Uterus (tissue), 4 donors: ENCODE measurements at places on chromosomes 3 and 15. TPM values are rescaled to one million over a fixed set of nuclear protein-coding genes. Genes with fewer than 3 reads are reported as not detected.

The GOLGA8T gene
- not detected for total RNA-seq

The TRAIP gene
- total RNA-seq, result 17.4 TPM

The TRH gene
- not detected for total RNA-seq

The UROC1 gene
- 0.07 TPM for total RNA-seq

The CCDC54 gene
- total RNA-seq, result not detected

The COL8A1 gene
- 19.4 TPM for total RNA-seq

The CASR gene
- not detected for total RNA-seq

The LMAN1L gene
- 1.5 TPM for total RNA-seq
